ENCODE measurements at places on chromosomes 6 and 20.

DNA sequence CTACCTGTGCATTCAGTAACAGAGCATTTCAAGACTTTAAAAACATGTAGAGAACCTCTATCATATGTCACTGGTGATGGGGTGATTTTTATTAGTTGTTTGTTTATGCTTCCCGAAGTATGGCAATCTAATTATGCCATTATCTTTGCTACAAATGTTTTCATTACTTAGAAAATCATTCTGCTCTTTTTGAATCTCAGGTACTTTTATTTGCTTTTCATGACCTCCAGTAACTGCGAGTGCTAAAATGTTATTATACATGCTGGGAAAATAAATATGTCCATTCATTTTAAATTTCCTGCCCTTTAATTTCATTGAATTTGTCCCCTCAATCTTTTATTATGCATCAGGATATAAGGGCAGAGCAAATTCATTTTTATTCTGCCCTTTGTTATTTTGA lies 515.7 kb downstream of the NKAIN2 start:
- DNase-seq, result no peak

GRCh38 chr6:95596021-95596420 lies 18.7 kb downstream of the MANEA start:
- DNase-seq, result no peak

- no peak for DNase-seq
Measured at GRCh38 chr6:147116056-147116455, 88.2 kb upstream of the STXBP5 start.

DNA sequence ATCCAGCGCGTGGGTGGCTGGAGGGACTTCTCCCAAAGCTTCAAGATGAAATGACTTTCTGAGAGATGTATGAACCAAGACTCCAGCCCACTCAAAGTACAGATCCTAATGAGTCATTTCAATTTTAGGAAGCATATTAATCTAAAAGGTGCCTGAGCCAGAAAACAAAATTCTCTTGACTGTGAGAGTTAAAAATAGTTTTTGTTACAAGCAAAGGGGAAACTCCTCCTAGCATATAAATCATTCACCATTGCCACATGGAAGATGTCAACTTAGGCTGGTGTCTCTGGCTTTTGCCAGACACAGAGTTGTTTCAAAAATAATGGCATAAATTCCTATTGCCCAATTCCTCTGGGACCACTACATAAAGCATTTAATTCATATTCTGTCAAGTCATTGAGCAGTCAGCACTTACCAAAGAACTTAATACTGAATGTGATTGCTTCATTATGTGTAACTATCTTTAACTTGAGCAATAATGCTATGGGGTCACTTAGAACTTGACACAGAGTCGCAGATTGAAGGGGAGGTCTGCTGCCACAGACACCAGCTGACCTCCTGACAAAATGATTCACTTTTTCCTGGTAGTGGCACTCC lies 280.6 kb downstream of the SLC35F1 start:
- no peak for DNase-seq

DNA sequence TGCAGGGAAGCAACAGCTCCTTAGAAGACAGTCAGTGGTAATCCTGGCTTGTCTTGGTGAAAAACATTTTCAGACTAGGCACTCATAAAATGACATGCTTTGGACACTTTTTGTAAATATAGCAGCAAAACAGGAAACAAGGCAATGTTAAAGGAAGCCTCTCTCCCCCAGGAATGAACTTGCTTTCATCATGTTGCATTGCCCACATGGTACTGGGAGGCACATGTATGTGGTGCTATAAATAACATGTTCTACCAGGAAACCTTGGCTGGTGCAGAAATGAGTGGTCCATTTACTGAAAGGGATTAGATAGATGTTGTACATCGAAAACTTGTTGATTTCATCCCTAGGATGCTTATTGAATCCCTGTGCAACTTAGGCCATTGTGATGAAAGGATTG lies 121.4 kb upstream of the RREB1 start:
- DNase-seq, result no peak

GRCh38 chr20:40489886-40490285 lies 199.2 kb downstream of the MAFB start:
- no peak for DNase-seq

GRCh38 chr6:78363688-78364087 lies 503.7 kb upstream of the IRAK1BP1 start:
- no peak for DNase-seq

DNA sequence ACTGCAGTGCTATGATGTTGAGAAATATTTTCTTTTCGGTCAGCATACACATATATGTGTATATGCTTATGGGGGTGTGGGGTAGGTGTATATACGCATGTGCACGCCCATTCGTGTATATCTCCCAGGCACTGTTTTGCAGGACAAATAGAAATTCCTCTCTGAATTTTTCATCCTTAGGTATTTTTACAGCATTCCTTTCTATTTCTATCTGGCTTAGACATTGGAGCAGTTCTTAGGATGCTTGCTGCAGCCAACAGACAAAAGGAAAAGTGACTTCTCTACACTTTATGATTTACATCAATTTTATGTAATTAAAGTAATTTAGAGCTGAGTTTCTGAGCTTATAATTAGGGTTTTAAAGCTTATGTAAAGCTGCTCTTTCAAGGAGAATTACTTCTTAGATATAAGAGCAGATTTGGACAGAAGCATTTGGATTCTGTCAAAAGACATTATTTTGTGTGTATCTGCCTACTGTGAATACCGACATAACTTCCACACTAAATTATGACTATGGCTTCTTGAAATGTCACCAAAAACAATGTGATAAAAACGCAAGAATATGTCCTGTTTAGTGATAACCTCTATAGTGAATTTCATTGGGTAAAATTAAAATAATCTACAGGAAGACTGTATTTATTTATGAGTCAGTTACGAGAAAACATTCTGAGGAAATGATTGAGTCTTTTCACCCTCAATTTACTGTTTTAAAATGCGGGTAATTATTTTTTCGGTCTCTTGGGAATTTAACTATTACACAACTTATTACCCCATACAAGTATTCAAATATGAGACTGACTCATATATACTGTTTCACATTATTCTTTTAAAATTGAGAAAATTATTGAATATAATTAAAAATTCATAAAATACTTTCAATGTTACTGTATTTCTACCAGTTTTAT lies 21.3 kb upstream of the CEP43 start:
- DNase-seq, result no peak

Data from left colon (tissue), 2 donors.